ENCODE measurements at places on chromosomes 7 and 10.

- DNase-seq: no peak
Measured at GRCh38 chr10:124259139-124259825, 159.4 kb downstream of the OAT start.

GRCh38 chr10:104170610-104171254 lies 48.8 kb downstream of the SFR1 start:
- DNase-seq: no peak

GRCh38 chr7:117492649-117493048 lies 12.8 kb downstream of the CFTR start:
- no peak for DNase-seq

DNA sequence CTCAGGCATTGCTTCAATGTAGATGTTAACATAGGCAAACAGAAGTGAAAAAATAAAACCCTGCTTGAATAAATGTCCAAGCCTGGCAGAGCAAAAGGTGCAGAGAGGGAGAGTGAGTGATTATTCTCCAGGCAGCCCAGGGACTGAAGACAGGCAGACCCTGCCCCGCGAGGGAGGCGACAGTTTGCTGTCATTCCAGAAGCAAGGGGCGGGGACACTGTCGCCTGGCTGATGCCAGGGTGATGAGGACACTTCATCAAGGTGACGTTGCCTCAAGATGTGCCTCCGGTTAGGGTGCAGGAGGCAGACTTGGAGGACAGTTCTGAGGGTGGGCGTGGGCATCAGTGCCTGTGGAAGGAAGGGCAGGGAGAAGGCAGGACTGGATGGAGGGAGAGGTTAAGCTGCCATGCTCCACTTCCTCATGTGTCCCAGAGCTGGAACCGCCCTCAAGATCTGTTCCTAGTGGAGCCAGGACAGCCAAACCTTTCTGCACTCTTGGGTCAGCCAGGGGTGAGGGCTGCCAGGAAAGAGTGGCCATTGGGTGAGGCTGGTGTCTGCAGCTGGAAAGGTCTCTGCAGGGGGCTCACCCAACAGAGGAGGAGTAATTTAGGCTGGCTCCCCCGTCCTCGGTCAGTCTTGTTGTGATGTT lies 560.5 kb upstream of the MKI67 start:
- DNase-seq: no peak

GRCh38 chr10:77919713-77920108 lies 6.8 kb downstream of the DLG5 start:
- no peak for DNase-seq

DNA sequence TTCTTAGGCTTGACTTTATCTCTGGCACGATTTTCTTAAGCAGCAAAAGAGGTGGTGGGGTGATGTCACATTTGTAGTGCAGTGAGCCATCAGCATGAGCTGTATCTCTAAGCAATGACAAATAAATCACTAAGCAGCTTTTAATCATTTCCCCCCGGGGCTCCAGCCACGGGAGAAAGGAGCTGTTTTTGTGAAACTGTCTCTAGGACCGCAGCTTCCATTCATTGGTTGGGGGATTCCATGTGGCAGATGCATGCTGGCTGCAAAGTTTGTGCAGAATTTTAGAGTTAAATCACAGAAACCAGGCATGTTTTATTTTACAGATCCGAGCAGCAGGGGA lies 464 bp downstream of the KIAA1217 start:
- DNase-seq: no peak

GRCh38 chr7:101952355-101953247 lies 135.2 kb downstream of the CUX1 start:
- no peak for DNase-seq

GRCh38 chr7:151062399-151063211 lies 3.2 kb downstream of the SLC4A2 start:
- no peak for DNase-seq

- no peak for DNase-seq
Measured at GRCh38 chr10:126459032-126459831, 71.0 kb upstream of the ADAM12 start.

DNA sequence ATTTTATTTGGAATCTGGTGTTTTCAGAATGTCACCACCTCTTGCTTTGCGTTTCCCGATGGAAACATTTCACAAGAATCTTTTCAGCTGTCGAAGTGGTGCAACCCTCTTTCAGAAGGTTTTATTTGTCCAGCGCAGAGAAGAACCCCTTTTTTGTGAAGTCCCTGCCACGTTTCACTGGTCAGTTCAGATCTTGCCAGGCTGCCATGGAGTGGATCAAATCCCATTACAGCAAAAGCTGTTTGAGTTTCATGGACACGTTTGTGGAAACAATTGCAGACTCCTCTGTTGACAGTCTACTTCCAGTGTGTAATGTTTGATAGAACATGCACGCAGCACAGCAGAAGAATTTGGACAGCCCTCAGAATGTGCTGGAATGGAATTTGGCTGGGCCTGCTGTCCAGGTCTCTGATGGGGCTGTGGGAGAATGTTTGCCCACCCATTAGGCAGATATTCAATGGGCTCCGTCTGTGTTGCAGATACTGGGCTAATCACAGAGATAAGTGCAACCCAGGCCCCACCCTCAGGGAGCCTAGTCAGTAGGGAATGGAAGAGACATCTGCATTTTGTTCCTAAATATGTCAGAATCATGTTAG lies 143.2 kb downstream of the GRK5 start:
- DNase-seq: no peak
